ENCODE measurements at places on chromosomes 4 and X.
A peak's percentile ranks its signal among the peaks of the same experiment; 100 is the strongest.

DNA sequence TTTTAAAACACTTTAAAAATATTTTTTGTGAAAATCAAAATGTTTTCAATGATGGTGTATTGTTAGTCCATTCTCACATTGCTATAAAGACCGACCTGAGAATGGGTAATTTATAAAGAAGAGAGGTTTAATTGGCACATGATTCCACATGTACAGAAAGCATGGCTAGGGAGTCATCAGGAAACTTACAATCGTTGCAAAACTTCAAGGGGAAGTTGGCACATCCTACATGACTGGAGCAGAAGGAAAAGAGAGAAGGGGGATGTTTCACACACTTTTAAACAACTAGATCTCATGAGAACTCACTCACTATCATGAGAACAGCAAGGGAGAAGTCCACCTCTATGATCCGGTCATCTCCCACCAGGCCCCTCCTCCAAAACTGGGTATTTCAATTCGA, 110.7 kb downstream of the TMEM47 start:
- DNase-seq = no peak

GRCh38 chr4:153927451-153927850, 138.6 kb upstream of the SFRP2 start:
- peak; percentile 58 for DNase-seq

DNA sequence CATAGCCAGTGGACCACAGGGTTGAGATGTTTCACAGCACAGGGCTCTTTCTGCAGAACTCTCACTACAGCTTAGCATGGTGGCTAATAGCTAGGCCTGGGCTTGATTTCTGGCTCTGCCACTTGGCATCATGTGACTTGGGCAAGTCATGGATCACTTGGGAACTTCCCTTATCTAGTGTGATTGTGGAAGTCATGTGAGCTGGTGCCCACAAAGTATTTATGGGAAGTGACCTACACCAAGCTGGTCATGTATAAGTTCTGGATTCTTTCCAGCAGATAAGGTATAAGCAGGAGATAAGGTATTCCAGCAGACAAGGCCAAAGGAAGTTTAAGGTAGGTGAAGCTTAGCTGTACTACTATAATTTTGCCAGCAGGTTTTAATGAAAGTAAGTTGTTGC, 61.0 kb downstream of the REELD1 start:
- DNase-seq = no peak

DNA sequence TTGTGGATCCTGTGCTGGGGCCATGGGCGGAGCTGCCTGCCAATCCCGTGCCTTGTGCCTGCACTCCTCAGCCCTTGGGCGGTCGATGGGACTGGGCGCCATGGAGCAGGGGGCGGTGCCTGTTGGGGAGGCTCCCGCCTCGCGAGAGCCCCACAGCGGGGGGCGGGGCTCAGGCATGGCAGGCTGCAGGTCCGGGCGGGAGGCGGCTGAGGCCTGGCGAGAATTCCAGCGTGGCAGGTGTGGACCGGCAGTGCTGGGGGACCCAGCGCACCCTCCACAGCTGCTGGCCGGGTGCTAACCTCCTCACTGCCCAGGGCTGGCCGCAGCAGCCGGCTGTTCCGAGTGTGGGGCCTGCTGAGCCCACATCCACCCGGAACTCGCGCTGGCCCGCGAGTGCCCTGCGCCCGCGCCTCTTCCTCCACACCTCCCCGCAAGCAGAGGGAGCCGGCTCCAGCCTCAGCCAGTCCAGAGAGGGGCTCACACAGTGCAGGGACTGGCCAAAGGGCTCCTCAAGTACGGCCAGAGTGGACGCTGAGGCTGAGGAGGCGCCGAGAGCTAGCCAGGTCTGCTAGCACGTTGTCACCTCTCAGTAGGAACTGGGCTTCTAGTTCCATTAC, 85.9 kb downstream of the GBA3 start:
- DNase-seq = no peak

- DNase-seq = peak; percentile 81
Measured at GRCh38 chr4:172998527-172999469, 169.8 kb upstream of the GALNT7 start.

DNA sequence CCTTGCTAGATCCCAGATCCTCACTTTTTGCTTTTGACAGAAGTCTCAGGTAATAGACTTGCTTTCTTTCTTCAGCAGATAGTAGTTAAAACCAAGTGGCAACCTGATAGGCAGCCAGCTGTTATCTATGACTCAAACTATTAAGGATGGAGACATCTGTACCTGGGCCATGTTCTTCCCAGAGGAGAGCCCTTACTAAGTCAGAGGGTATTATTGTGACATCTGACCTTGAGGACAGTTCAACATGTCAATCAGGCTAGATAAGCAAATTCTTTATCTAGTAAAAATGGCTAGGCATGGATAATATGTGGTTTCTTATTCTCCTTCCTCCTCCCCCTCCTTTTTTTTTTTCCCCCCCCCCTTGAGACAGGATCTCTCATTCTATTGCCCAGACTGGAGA, 39.2 kb downstream of the TRIM2 start:
- DNase-seq = no peak

GRCh38 chr4:47413521-47413920, 50.0 kb downstream of the COMMD8 start:
- no peak for DNase-seq

- no peak for DNase-seq
Measured at GRCh38 chr4:7183161-7183560, 9.2 kb upstream of the SORCS2 start.

DNA sequence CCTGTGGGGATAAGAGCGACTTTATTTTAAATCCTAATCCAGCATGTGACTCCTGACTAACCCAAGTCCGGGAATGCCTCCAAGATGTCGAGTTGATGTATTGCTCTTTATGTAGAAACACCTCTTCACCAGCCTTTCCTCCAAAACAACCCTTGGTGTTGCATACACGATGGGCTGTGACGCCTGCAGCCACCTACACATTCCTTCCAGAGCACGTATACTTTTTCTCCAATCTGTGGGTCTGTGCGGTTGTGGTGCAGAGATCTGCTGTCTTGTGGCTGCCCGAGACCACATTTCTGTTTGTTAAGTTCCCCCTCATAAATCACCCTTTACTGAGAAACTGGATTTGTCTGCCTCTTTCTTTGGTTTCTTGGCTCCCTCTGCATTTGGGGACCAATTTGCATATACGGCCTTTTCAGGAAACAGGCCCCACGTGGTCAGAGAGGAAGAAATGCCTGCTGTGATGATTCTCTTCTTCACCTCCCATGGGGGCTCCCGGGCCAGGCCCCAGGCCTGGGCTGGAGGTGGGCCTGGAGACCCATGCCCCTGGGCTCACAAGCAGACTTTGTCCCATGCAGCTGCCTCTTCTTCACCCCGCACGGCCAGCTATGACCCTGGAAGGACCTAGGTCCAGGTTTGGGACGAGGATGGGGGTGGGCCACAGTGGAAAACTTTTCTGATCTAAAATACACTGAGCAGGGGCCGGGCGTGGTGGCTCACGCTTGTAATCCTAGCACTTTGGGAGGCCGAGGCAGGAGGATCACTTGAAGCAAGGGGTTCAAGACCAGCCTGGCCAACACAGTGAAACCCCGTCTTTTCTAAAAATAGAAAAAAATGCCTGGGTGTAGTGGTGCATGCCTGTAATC, 21.4 kb upstream of the AFAP1 start:
- DNase-seq = peak; percentile 100

DNA sequence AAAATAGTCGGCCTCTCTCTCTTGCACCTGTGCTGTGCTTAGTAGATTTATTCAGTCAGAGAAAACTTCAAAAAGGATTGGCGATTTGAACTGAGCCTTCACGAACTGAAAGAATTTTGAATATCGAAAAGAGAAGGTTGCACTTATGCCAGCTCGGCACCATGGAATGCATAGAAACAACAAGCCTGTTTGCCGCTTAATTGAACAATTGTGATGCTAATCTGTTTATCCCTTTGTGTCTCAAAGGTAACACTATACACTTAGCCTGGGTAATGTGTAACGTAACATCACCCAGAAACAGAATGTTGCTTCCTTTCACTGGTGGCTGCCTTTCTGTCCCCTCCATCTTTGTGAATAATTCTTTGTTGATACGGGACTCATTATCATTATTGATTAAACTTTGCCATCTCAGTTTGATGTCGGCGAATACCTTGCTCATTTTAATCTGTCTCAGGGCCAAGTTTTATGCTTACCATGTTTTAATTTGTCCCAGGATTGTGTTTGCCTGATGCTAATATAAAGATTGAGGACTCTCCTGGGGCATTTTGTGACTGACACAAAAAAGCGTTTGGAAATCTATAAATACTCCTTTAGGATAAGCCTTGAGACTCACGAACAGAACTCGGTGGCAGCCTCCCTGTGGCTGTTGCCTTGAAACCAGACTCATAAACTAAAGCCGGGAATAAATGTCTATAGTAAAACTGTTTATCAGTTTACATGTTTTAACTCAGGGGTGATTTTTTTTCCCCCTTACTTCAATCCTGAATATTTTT, 400.5 kb downstream of the RAPGEF2 start:
- no peak for DNase-seq

GRCh38 chrX:132227383-132228112, 8.3 kb upstream of the RAP2C start:
- peak; percentile 23 for DNase-seq

DNA sequence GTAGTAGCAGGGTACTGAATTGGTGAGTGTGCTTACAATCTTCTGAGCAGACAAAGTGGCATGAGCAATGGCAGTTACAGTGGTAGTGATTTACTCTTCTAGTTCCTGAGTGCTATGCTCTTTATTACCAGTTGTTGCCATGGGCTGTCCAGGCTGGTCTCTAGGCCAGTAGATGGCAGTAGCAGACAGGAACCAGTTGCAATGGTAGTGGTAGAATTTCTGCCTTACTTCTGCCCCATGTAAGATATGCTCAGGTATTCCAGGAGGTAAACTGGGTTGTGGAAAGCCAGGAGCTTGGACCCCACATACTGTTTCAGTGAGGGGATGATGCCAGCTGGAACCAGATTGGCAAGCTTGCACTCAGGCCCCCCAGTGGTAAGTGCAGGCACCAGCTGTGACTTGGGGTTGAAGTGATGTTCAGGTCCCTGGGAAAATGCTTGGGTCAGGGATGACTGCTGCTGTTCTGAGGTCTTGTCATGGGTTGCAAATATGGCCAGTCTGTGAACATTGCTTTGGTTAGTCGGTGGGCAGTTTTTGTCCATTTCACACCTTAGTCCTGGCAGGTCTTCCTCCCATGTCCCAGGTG, 63.0 kb upstream of the ZXDB start:
- DNase-seq = no peak

DNA sequence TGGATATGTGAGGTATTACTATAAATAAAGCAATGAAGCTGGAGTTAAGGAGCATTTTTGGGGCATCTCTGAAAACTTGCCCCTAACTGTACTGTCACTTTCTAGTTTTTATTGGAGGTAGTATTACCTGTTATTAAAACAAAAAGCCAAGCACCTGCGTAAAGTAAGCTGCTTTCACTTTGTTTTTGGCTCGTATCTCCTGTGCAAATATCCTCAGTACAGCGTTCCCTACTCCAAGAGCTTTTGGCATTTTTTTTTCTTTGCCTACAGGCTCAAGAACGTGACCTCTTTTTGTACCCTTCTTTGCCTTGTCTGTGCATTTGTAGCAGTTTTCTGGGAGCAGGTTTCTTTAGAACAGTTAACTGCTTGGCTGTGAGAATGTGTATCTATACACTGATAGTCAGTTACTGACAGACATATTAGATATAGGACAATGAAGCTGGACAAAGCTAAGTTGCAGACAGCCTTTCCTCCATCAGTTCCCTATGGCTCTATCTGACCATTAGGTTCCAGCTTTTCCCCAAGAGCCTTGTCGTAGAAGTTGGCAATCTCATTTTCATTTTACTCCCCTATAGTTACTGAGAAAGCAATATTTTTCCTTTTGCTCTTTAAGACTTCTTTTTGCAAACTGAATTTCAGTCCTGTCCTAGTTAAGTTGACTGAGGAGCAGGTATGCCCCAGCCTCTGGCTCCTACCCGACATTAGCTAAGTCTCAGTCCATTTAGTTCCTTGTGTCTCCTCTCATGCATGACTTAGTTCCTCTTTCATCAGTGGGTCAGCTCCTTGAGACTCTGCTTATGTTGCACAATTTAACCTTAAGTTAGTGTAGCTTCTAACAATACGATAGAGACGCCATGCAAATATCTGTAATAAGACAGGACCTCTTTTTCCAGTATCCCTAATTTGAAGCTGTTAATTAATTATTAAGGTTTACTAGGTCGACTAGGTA, 71.5 kb upstream of the HPRT1 start:
- DNase-seq = no peak

GRCh38 chrX:134469486-134469885, 9.5 kb downstream of the HPRT1 start:
- DNase-seq = peak; percentile 48

GRCh38 chr4:36214735-36215485, 29.4 kb downstream of the ARAP2 start:
- DNase-seq = no peak

DNA sequence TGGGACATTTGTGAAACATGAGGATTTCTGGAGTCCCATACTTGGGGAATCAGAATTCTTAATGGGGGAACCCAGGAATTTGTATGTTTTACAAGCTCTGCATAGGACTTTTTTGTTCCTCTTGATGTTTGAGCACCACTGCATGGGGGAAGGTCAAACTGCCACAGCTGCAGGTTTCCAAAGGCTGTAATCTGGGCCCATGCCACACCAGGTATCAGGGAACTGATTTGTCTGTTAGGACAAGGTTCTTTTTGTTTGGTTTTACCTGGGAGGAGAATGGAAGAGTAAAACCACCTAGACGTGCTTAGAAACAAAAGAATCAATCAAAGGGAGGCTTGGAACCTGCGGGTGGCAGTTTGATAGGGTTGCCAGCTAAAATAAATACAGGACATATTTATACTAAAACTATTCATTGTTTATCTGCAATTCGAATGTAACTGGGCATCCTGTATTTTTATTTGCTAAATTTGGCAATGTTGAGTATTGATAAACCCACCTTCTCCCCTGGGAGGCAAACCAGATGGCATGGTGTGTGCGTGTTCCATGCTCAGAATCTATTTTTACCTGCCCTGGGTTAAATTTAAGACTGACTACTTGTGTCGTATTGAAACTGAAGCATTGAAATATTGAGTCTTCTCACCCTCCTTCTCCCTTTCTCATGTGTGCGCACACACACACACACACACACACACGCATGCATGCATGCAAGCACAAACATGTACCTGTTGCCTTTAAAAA, 63.7 kb downstream of the TMEM164 start:
- DNase-seq = no peak

GRCh38 chr4:85963231-85963630, 396.6 kb downstream of the MAPK10 start:
- DNase-seq = peak; percentile 42

GRCh38 chr4:122107680-122108079, 44.5 kb upstream of the BLTP1 start:
- DNase-seq = no peak

GRCh38 chrX:80556148-80556547, 135.9 kb downstream of the TENT5D start:
- no peak for DNase-seq

DNA sequence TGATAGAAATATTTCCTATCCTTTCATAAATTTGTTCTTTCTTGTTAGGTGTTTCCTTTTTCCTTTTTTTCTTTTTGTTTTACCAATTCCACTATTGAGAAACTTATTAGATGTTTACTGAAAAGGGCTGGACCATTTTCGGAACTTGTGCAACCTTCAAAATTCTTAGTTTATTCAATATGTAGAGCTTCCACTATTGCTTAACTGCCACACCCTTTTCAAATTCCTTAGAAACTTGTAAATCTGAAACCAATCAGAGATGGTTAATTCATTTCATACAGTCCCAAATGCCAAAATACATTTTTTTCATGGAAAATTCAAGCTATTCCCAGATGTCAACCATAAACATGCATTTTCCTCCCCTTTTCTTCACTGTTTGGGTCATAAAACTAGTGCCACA, 66.1 kb upstream of the SLC39A8 start:
- no peak for DNase-seq
